Common myeloid progenitor, CD34-positive (primary cell): ENCODE measurements at places on chromosomes 5 and 9.

DNA sequence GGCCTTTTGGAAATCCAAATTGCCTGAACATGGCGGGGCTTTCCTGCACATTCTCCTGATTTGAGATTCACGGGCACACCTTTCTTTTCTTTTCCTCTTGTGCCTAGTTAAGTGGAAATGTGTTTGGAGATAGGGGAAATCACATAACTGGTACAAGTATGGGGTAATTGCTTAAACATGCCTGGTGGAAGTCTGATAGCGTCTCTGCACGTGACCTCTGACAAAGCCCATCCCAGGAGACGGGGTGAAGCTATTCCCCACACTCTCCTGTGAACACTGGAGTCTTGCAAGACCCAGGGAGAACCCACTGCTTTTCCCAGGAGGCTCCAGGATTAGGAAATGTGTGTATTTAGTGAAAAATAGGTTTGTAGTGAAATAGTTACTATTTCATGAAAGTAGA, 2.9 kb upstream of the REEP2 start:
- peaks cover 15% of the 10 kb centered on the region for H3K36me3 ChIP-seq
- peaks cover 15% of the 10 kb centered on the region for H3K4me1 ChIP-seq
- H3K4me3 ChIP-seq: no peak overlapping the region
- H3K27me3 ChIP-seq: no peaks in the 10 kb centered on the region

DNA sequence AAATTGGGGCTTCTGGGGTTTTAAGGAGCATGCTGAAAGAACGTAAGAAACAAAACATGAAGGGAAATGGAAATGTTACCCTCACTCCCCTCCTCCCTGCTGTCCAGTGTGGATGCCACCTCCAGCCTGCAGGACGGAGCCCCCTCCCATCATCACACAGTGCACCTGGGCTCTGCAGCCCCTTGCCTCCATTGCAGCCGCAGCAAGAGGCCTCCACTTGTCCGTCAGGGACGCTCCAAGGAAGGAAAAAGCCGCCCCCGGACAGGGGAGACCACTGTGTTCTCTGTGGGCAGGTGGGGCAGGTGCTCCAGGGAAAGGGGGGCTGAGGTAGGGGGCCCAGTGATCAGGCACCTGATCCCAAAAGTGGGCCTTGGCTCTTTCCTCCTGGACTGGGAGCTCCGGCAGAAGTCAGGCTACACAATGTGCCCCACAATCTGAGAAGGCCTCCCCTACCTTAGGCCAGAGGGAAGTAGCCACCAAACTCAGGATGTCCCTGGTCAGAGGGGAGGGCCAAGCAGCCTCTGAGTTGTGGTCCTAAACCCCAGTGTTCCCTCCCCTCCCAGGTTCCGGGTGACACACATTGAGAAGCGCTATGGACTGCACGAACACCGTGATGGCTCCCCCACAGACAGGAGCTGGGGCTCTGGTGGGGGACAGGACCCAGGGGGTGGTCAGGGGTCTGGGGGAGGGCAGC, 2.7 kb downstream of the RELL2 start:
- no peak overlapping the region for H3K27ac ChIP-seq

DNA sequence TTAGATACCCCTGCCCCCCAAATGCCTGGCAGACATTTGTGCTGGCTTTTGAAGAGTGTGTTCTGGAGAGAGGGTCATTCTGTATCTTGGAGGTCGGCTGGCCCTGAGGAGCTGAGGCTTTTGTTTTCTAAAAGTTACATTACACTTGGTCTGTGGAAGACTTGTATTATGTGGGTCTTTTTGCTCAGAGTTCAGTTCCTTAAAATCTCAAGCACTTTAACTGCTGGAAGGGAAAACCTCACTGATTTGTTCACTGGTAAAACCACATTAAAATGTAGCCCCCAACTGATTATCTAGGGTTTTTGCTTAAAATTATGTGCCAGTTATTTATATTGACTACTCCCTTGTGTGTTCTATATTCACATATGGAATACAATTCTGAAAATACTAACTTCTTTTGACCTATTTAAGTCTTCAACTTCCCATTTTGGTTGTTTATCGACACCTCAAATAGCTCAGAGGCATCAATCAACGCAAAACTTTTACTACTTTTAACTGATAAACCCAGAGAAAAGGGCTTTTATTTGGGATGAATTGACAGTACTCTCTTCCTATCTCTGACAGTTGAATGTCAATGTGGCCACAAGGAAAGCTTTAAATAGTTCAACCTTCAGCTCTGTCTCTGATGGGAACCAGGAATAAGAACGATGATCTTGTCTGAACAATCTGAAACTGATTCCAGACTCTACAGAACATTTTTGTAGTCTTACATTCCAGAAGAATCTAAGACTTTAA, 54.0 kb upstream of the MAP3K1 start:
- H3K27ac ChIP-seq: peak overlapping the region; percentile 12
- peaks cover 8% of the 10 kb centered on the region for H3K4me1 ChIP-seq
- H3K4me3 ChIP-seq: no peak overlapping the region
- peak; percentile 63 for DNase-seq
- no peaks in the 10 kb centered on the region for H3K27me3 ChIP-seq

DNA sequence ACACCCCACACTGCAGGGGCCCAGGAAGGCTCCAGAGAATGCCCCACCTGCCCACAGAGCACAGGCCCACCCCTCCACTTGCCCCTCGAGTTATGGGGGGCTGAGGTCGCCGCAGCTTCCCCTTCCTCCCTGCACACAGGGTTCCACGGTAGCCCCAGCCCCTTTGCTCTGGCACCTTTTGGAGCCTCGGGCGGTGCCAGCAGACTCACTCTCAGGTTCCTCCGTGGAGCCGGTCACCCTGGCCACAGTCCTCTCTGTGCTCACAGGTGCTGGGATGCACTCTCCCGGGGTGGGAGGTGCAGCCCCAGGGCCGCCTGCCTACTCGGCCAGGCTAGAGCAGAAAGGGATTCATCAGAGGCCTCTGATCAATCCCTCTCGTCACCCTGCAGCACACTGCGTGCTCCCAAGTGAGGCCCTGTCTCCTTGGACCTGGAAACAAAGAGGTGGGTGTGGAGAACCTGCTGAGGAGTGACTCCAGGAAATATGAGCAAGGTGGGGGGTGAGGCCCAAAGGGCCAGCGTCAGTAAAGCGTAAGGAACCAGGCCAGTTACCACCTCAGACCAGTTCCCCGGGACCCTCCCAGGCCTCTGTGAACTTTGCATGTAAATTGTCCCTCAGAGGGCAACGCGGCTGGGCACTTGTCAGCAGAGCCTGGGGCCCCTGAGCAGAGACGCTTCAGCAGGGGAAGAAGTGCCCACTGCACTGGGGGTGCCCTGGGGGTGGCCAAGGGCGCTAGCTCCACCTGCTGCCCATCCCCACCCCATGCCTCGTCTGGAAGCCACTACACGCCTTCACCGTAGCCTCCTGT, 167.8 kb downstream of the OLFM1 start:
- no peaks in the 10 kb centered on the region for H3K36me3 ChIP-seq
- no peak for DNase-seq
- H3K4me3 ChIP-seq: no peak overlapping the region
- no peak overlapping the region for H3K27ac ChIP-seq

DNA sequence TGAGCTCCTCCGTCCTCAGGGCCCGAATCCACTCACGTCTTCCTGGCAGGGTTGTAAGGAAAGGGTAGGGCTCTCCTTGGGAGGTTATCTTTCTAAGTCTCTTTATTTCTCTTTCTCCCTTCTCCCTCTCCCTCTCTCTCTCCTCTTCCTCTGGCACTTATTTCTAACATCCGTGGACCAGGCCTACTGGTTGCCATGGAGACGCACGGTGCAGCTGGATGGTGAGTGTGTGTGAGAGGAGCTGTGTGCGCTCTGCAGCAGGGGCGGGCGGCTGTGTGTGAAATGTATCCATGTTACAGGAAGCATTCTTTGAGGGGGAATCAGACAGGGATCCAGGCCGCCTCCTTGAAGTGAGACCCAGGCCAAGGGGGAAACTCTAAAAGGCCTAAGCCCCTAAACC, 32.2 kb downstream of the PCDH1 start:
- peaks cover 6% of the 10 kb centered on the region for H3K27me3 ChIP-seq
- no peaks in the 10 kb centered on the region for H3K36me3 ChIP-seq
- no peak overlapping the region for H3K27ac ChIP-seq
- peak; percentile 41 for DNase-seq

- peaks cover 51% of the 10 kb centered on the region for H3K36me3 ChIP-seq
- no peaks in the 10 kb centered on the region for H3K27me3 ChIP-seq
Observed at GRCh38 chr5:154437281-154437965, 8.4 kb upstream of the SAP30L start.

DNA sequence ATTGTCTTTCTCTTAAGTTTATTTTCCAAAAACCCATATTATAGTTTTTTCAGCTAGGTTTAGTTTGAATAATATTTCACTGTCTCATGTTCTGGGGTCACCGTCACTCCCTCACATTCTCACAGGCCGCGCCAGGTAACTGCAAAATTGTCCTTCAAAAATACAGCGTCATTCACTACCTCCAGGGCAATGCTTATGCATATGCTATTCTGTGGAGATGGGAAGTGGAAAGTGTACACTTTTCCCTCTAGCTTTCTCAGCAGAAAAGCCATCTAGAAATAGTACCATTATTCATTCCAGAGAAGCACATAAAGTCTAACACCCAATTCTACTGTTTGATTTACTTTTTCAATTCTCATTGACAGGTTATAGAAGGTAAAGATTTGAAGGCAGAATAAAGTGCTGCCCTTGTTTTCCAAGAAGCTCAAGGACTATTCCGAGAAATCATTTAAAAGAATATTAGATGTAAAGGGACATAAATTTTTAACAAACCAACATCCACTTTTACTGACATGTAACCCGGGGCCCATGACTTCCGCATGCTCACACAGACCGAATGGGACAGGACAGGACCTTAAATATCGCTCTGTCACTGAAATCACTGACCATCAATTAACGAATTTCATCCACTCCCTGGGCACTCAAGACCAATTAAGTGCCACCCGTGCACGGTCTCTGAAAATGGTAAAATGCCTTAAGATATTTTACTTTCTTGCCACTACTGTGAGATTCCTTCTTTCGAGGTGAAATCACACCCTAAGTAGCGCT, 720 bp downstream of the NUDT12 start:
- H3K4me1 ChIP-seq: peaks cover 6% of the 10 kb centered on the region
- DNase-seq: peak; percentile 17
- H3K27me3 ChIP-seq: no peaks in the 10 kb centered on the region

- peaks cover 11% of the 10 kb centered on the region for H3K4me1 ChIP-seq
- H3K27me3 ChIP-seq: peaks cover 9% of the 10 kb centered on the region
- H3K4me3 ChIP-seq: no peak overlapping the region
- DNase-seq: no peak
- no peaks in the 10 kb centered on the region for H3K36me3 ChIP-seq
Observed at GRCh38 chr9:89780959-89781358, 176.1 kb downstream of the GADD45G start.

DNA sequence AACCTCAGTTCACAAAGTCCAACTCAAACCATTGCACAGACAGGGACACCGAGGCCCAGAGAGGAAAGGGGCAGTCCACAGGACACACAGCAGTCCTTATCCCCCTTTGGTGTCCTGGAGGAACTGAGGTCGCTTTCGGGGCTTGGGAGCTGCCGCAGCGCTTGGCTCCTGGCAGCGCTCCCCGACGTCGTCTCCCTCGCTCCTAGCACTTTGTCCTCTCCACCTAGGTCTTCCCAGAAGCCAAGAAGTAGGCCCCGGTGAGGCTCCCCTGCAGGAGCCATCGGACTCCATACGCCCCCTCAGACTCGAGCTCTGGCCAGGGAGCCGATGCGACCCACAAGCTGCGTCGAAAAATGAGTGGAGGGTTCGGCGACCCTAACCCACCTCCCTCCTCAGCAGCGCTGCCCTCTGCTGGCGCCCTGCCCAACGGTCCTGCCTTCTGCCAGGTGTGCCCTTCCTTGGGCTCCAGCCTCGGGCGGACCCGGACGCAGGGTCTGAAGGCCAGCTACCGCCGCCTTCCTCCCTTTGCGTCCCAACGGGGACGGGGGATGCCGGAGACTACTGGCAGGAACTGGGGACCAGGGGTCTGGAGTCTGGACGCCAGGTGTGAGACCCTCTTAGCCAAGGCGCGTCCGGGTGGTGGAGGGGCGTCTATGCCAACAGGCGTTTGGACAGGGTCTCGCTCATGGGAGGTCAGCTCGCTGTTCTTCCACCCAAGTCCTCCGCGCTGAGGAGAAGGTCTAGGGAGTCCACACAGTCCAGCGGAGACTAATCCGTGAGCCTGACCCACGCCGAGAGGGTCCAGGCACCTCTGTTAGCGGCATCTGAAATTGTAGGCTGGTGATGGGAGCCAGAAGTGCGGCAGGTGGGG, 2.1 kb upstream of the PRDM12 start:
- peaks cover 51% of the 10 kb centered on the region for H3K27me3 ChIP-seq
- DNase-seq: no peak
- no peaks in the 10 kb centered on the region for H3K4me1 ChIP-seq
- no peak overlapping the region for H3K27ac ChIP-seq
- no peak overlapping the region for H3K4me3 ChIP-seq

- H3K4me1 ChIP-seq: peaks cover 30% of the 10 kb centered on the region
- peak overlapping the region; percentile 99 for H3K27ac ChIP-seq
- H3K4me3 ChIP-seq: peak overlapping the region; percentile 76
Observed at GRCh38 chr9:26955222-26955903, 849 bp upstream of the IFT74 start.

GRCh38 chr9:113219186-113219936, 1.7 kb downstream of the FKBP15 start:
- peak overlapping the region; percentile 65 for H3K27ac ChIP-seq
- peak overlapping the region; percentile 98 for H3K4me3 ChIP-seq
- no peaks in the 10 kb centered on the region for H3K36me3 ChIP-seq
- peaks cover 30% of the 10 kb centered on the region for H3K4me1 ChIP-seq

GRCh38 chr5:145661737-145662485, 173.2 kb downstream of the PRELID2 start:
- H3K27ac ChIP-seq: no peak overlapping the region
- no peak overlapping the region for H3K4me3 ChIP-seq
- DNase-seq: no peak
- no peaks in the 10 kb centered on the region for H3K4me1 ChIP-seq
- H3K36me3 ChIP-seq: no peaks in the 10 kb centered on the region

- DNase-seq: no peak
- H3K36me3 ChIP-seq: no peaks in the 10 kb centered on the region
- H3K4me3 ChIP-seq: no peak overlapping the region
- no peak overlapping the region for H3K27ac ChIP-seq
- no peaks in the 10 kb centered on the region for H3K4me1 ChIP-seq
Observed at GRCh38 chr5:167152561-167152960, 1138.9 kb upstream of the WWC1 start.

DNA sequence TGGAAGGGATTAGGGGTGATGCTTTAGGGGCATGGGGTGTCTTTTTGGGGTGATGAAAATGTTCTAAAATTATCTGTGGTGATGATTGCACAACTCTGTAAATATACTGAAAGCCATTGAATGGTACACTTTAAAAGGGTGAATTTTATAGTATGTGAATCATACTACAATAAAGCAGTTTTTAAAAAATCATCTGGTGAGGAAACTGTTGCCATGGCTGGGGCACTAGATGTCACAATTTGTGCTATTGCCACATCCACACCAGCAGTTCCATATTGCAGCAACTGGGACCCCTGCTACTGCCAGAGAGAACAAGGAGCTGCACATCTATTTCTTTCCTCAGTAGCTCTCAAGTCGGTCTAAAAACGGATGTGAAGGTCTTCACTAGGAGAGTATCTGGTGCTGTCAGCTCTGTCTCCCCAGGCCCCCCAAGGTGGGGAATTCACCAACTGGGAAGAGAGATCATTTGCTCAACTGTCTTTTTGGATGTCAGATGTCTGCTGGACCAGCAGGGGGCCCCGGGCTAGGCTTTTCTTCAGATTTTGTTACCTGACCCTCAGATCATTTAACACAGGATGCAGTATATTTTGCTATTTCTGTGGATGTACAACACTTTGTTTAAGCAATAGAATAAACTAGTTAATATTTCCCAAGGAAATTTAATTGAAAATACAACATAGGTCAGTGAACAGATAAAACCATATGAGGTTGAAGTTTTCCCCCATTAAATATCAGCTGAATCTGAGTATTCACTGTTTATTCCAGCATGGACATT, 13.2 kb downstream of the CMYA5 start:
- DNase-seq: peak; percentile 41
- no peaks in the 10 kb centered on the region for H3K4me1 ChIP-seq
- H3K27me3 ChIP-seq: no peaks in the 10 kb centered on the region
